HS-5 (cell line): ENCODE measurements at places on chromosomes 1 and 21.

GRCh38 chr1:239587066-239587465, 200.7 kb downstream of the CHRM3 start:
- DNase-seq = no peak

DNA sequence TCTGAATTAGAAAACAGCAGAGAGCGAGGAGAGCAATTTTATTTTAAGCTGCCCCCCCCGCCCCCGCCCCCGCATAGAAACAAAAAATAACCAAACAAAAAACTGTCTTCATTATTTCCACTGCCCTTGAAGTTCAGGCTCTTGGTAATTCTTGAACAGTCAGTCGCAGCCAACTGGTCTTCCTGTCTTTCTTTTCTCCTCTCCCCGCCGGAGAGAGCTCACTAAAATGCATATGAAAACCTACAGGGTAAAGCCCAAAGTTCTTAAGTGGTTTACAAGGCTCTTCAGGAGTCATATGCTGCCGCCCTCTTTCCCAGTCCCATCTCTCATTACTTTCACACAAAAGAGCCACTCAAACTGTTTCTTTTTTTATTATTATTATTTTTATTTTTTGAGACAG, 1.1 kb upstream of the ANKRD35 start:
- DNase-seq = no peak

DNA sequence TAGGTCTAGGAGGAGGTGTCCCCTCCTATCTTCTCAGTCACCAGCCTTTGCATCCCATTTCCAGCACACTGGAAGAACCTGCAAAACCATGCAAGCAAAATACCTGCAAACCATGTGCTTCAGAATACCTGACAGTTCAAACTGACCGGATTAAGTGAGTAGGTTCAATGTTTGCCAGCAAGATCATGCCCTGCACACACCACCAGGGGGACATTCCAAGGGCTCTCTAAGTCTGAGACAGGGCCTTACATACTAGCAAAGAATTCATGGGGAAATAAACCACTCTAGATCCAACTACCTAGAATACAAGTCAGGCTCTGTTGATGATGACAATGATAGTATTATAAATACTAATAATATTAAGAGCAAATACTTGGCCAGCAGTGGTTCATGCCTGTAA, 27.6 kb downstream of the INPP5B start:
- DNase-seq = no peak

DNA sequence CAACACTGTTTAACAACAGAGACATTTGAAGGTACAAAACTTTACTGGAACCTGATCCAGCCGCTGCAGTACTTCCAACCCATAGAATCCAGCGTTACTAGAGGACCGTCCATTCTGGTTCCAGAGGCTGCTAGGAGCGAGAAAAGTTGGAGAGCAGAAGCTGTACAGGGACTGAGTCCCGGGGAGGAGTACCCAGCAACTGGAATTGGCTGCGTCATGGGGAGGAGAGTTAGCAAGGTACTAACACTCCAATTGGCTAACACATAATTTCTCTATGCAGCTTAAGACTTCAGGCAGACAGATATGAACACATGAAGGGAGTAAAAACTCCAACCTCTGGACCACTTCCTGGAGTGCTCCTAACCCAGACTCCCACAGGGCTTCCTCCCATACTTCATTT, 2.1 kb upstream of the QSOX1 start:
- DNase-seq = no peak

- no peak for DNase-seq
Measured at GRCh38 chr1:94244816-94245215, 7.4 kb upstream of the ARHGAP29 start.

DNA sequence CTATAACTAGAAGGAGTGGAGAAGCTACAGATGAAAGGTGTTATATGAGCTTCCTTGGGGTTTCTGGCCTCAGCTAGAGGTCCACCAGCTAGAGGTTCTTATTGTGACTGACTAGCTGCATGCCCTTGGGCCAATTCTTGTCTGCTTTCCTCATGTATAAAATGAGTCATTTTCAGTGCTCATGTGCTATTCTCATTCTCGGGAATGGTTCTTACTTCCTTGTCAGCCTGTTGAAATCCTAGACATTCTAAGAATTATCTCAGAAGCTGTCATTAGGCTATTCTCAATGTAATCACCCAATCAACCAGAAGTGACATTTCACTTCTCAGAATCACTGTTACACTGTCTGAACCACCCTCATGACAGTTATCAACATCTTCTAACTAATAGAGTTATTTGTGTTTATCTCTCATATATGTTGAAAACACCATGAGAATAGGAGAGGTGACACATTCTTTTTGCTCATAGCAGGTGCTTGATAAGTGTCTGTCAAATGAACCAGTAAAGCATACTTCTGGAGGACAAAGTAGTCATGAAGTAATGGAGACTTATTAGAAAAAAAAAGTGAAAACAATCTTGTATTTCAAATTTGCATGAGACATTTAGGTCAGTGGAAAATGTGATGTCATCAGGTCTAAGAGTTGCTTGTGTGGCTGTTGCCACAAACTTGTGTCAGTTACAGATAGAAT, 122.8 kb upstream of the IVNS1ABP start:
- no peak for DNase-seq

- no peak for DNase-seq
Measured at GRCh38 chr21:43467785-43468184, 40.9 kb upstream of the SIK1 start.

GRCh38 chr1:16991571-16991970, 11.2 kb upstream of the MFAP2 start:
- DNase-seq = no peak

DNA sequence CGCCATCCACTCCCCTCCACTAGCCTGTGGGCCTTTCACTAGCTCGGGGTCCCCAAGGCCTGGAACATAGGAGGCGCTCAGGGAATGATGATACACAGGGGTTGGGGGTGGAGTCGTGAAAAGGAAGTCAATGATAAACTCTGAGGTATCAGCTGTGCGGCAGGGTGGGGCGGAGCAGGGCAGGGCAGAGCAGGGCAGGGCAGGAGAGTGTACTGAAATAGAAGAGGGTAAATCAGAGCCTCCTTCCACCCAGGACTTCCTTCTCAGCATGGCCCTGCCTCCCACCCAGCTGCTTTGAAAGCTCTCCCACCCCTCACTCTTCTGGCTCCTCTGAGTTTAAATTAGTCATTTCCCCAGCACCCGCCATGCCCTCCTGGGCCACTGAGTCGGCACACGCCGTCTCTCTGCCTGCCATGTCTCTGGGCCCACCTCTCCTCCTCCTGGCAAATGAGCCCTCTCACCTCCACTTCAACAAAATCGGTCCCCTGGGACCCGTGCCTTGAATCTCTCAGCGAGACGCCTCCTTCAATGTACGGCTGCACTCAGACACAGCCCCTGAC, 16.9 kb downstream of the CAPZB start:
- no peak for DNase-seq

GRCh38 chr1:212467843-212468482, 35.2 kb downstream of the NENF start:
- no peak for DNase-seq

- no peak for DNase-seq
Measured at GRCh38 chr1:25856856-25857255, 2.4 kb downstream of the AUNIP start.

- no peak for DNase-seq
Measured at GRCh38 chr1:112033439-112034120, 44.1 kb upstream of the KCND3 start.

DNA sequence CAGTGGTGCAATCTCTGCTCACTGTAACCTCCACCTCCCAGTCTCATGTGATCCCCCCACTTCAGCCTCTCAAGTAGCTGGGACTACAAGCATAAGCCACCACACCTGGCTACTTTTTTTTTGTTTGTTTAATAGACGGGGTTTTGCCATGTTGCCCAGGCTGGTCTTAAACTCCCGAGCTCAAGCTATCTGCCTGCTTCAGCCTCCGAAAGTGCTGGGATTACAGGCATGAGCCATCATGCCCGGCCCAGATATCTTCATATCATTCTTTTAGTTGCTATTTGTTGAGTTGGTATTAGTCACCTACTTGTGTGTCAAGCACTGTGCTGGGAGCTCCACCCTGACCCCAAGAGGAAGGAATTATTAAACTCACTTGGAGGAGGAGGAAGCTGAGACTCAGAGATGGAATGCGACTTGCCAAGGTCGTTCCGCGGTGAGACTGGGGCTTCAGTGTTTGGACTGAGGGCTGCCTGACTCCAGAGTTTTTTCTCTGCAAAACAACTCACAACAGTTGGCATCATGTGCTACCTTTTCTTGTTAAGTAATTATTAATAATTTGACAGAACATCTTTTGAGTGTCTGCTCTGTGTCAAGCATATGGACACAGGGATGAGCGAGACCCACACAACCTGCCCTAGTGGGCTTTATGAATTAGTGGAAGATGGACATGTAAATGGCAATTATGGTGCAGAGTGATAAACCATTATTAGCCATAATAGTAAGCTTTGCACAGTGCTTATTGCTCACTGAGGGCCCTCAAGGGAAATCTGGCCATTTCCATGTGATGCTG, 132.0 kb downstream of the FOXD2 start:
- DNase-seq = peak; percentile 52

- DNase-seq = peak; percentile 56
Measured at GRCh38 chr1:149986486-149987296, 23.8 kb downstream of the OTUD7B start.

- DNase-seq = no peak
Measured at GRCh38 chr1:64748706-64749105, 3.8 kb downstream of the RAVER2 start.

GRCh38 chr1:162541619-162542141, 19.8 kb upstream of the UAP1 start:
- DNase-seq = peak; percentile 97

DNA sequence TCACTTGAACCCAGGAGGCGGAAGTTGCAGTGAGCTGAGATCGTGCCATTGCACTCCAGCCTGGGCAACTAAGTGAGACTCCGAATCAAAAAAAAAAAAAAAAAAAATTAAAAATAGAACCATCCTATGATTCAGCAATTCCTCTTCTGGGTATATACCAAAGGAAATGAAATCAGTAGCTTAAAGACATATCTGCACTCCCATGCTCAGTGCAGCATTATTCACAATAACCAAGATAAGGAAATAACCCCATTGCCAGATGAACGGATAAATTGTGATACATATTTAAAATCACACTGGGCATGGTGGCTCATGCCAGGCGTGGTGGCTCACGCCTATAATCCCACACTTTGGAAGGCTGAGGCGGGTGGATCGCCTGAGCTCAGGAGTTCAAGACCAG, 23.8 kb downstream of the ALDH9A1 start:
- no peak for DNase-seq

DNA sequence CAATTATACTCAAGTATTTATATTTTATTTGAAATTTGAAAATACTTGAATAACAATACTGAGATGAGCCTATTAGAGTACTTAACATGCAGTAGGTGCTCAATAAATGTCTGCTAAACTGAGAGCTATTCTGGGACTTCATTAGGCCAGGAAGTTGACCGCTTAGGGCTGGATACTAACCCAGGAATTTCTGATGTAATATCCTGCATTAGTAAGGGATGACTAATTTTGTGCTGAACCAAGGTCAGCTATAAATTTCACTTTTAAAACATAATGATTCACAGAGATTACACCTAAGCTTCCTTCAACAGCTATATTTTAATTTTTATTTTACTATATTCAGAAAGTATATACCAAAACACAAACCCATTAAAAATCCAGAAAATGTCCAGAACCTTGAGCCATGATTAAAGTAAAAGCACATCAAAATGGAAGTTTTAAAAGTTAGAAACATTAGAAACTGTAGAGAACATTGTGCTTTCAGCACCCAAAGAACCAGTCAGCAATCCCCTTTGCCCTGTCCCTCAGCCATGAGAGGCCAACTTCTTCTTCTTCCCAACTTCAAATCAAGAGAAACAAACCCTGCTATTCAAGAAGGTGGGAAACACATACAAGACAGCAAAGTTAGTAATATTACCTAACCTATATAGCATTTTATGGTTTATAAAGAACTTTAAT, 35.4 kb downstream of the WNT2B start:
- peak; percentile 94 for DNase-seq
